ENCODE measurements at places on chromosomes 1 and 21.

GRCh38 chr1:246567646-246568235, 1.5 kb downstream of the CNST start:
- DNase-seq = no peak

GRCh38 chr1:228851193-228851592, 115.9 kb downstream of the RHOU start:
- DNase-seq = no peak

DNA sequence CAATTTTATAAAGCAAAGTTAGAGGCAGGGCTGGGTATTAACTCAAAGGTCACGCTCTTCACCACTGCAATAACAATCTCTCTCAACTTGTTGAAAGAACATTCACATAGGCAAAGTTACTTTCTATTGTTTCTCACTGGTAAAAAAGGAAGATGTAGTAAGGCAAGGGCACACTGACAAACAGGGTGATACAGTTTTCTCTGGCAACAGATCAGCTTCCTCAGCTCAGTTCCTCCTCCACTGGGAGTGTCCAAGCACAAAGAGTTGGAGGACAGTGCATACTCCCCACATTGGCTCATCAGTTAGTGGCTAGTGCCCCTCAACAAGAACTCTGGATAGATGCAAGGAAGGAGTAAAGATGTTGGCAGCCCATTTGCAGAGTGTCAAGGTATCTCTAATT, 3.7 kb downstream of the PLPPR4 start:
- no peak for DNase-seq

- no peak for DNase-seq
Measured at GRCh38 chr21:40881767-40882166, 34.8 kb upstream of the DSCAM start.

DNA sequence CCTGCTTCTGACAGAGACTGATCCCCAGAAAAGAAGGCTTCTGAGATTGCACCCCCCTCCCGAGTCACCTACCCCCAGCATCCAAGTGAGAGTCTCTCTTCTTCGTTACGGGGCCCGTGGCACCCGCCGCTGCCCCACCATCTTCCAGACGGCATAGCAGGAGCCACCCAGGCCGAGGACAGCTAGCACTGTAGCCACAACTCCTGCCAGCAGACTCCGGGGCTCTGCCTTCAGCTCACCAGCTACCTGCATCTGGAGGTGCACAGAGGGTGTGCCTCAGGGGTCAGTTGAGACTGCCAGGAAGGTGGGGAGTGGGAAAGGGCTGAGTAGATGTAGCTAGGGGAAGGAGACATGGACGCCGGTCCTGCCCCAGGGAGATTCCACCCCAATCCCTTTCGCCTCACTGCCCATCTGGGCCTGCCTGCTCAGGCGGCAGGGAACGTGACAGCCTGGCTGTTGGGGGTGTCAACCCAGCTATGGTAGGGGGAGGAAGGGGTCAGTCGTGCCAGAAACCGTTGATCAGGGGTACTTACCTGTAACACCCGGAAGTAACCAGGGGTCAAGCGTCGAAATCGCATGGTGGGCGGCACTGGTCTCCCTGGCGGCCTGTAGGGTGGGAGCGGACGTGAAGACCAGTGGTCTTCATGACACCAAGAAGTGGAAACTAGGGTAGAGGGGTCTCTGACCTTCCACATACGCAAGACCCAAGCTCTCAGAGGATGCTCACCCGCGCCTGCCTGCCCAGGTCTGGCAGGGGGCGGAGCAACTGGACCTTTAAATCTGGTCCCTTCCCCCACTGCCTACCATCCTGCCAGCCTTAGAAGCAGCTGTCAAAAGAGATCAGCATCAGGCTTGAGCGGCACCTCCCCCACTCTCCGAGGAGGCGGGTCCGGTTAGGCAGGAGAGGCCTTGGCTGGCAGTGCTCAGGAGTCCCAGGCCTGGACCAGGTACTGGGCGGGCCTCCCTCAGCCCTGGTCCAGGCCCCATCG, at the start of gene ZNF593OS:
ZNF593OS (minus strand) TSS at position 749 of the 989 bp plus-strand sequence; CDS start at position 578, 171 bp downstream.
- no peak for DNase-seq

GRCh38 chr1:214425101-214425500, 126.3 kb downstream of the PTPN14 start:
- no peak for DNase-seq

- no peak for DNase-seq
Measured at GRCh38 chr1:6417961-6418667, 1.6 kb downstream of the HES2 start.

DNA sequence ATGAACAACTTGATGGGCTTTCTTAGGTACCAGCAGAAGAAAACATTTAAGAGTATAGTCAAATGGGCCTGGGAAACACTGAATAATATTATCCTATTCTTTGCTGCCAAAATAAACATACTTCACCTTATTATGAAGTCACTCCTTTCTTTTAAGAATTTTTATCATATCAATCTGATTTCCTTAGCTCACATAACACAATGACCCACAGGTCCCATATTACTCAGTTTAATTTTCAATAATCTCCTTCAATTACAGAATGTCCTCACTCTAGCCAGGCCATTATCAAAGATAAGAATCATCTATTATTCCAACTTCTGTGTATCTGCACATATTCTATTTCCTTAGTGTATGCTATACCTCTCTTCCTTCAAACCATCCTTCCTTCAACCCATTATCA, 63.0 kb downstream of the PIGK start:
- no peak for DNase-seq

DNA sequence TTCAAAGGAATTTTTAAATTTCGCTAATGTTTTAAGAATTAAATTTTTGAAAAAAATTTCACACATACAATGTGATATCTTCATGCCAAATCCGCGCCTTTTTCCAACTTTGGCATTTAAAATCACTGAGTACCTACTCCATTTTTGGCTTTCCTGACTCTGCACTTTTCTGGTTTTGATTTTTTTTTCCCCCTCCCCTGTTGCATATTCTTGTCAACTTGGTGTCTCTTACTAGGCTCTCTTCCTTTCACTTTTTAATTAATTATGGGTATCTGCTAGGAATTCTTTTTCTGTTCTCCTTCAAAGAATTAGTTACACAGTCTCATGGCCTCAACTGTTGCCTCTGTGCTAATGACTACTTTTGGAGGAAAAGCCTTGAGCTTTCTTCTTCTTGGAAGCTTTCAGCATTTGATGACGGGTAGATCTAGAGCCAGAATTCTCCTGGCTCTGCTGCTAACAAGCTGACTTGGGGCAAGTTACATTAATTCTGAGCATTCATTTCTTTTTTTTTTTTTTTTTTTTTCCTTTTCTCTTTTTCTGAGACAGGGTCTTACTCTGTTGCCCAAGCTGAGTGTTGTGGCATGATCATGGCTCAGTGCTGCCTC, 1.8 kb downstream of the AGL start:
- no peak for DNase-seq

DNA sequence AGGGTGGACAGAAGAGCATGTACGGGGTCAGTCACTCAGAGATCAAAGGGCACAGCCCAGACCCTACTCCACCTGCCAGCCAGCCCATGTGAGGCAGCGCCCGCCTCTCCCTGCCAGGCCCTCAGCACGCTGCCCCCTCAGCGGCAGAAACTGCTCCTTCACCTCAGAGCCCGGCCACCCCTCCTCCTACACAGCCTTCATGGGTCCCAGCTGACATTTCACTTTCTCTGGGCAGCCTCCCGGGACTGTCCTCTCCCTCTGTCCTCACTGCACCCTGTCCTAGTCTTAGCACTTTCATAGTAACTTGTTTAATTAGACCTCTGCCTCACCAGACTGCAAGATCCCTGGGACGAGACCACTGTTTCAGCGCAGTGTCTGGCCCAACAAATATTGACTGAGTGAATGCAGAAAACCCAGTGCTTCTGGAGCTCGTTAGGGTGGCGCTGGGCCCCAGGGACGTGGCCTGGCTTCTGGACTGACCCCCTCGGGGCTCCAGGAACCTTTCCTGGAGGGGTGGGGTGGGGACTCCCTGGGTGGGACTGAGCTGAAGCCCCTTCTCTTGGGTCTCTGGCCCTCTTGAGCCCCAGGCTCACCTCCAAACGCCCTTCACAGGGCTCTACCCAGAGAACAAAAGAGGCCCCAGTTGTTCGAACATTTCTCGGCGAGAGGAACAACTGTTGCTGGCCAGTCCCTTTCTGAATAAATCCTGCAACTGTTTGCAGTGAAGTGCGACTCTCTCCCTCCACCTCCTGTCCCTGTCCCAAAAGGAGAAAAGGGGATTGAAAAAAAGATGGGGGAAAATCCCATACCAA, 114.9 kb downstream of the CASZ1 start:
- DNase-seq = no peak

DNA sequence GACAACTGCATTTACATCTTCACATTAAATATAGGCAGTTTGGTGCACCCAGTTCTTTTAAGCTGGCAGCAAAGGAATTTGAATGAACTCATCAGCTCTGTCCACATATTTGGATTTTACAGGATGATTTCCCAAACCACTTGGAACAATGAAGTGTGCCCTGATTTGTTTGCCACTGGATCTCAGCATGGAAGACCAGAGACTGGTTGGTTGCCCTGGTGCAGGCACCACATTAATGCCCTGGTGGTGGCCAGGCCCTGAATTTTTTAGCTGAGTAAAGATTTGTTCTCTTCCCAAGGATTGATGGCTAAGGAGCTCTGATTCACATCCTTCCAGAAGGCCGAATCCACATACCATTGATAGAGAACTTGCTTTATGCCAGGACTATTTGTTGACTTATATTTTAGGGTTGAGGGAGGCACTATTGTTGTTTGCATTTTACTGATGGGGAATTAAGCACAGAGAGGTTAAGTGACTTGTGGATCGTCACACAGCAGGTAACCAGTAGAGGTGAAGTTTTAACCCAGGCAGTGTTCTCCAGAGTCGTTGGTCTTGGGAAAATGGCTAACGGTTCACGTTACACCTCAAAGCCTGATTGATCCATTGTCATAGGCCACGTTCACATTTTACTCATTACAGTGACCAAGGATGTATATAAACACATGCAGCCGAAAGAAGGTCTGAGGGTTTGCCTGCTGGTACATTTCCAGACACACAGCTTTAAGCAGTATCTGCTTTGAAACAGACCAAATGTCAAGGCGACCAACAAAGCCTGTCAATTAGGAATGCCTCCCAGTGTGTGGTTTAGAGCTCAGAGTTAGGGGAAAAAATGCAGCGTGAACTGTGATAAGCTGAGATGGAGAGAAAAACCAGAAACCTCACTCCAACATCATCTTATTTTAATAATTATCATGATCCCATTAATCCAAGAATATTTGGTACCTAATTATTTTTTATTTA, 50.7 kb downstream of the KAZN start:
- no peak for DNase-seq

DNA sequence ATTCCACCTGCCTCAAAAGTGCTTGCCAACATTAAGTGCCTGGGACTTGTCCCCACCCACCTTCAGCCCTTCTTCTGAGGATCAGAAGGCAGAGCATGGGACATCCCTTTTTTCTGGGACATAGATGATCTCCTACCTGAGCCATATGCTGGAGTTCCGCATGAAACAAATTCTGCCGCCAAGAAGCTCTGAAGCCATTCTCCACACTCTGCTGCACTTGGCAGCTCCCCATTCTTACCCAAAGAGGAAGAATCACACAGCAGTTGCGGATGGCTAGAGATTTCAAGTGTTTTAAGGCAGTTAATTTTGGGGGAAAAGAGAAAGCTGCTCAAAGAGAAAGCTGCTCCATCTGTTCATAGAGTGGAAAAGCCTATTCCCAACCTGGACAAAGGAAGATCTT, 197.3 kb upstream of the COA6 start:
- no peak for DNase-seq

GRCh38 chr1:18197299-18197698, 89.7 kb downstream of the IGSF21 start:
- no peak for DNase-seq

GRCh38 chr1:220924331-220924970, 45.2 kb downstream of the HLX start:
- DNase-seq = no peak

GRCh38 chr1:185694081-185694480, 40.1 kb upstream of the HMCN1 start:
- no peak for DNase-seq

DNA sequence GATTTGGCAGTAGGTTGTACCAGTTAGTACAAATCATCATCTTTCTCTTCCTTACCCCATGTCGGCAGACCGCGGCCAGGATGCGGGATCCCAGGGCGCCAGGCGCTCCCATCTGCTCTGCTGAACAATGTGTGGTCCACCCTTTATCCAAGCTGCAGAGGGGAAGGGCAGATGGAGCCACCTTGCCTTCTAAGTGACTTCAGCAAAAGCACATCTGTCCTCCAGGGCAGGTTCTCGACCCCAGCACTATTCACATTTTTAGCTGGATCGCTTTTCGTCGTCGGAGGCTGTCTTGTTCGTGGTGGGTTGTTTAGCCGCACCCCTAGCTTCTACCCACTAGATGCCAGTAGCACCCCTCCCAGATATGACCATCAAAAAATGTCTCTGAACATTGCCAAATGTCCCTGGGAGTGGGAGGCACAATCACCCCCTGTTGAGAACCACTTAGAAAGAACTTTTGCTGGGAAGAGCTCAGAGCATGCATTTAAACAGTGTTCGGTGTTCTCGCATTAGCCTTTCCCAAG, 58.1 kb upstream of the SIM2 start:
- DNase-seq = no peak

- no peak for DNase-seq
Measured at GRCh38 chr1:110035236-110035752, 870 bp downstream of the STRIP1 start.

GRCh38 chr1:38418195-38419030, 371.8 kb upstream of the POU3F1 start:
- no peak for DNase-seq

- DNase-seq = no peak
Measured at GRCh38 chr1:117564227-117565075, 41.4 kb upstream of the TENT5C start.

- DNase-seq = no peak
Measured at GRCh38 chr1:36988741-36989193, 45.5 kb downstream of the GRIK3 start.

DNA sequence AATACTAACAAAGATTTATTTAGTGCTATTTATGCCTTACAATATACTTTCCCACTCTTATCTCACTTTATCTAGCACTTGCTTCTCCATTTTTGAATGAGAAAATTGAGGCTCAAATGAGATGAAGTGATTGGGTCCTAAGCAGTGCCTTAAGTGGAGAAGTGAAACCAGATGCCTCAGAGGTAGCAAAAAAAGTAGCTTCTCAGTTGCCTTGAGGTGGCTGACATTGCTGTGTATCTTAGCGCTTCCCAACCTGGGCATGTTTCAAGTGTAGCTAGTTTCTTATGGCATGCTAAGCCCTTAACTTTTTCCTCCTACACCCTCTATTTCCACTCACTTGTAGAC, 390.4 kb downstream of the OMA1 start:
- no peak for DNase-seq

DNA sequence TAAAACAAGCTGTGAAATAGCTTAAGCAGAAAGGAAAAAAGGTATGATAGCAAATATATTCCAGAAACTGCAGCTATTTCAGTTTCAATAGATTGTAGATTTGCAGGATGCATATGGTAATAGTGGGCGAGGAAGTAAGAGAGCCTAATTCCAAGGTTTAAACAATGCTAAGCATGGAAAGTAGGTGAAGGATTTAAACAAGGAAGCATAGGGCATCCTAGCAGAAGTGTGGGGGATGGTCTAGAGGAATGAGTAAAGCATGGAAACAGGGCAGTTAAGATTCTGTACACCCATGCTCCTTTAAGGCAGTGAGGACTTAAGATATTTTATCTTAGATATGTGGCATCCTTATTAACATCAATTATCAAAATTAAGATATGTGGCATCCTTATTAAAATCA, 2.6 kb downstream of the IVNS1ABP start:
- DNase-seq = no peak

All from activated gamma-delta T cell (primary cell).